ENCODE measurements at places on chromosomes 1 and 21. TPM values are rescaled to one million over a fixed set of nuclear protein-coding genes. Genes with fewer than 3 reads are reported as not detected.

PCSK9 gene
- 2.2 TPM for total RNA-seq

KLHDC7A gene
- total RNA-seq = not detected

HTR1D gene
- total RNA-seq = 1.6 TPM

RAB25 gene
- total RNA-seq = not detected

TMPRSS15 gene
- total RNA-seq = 1.3 TPM

SPRR2F gene
- total RNA-seq = not detected

DNA sequence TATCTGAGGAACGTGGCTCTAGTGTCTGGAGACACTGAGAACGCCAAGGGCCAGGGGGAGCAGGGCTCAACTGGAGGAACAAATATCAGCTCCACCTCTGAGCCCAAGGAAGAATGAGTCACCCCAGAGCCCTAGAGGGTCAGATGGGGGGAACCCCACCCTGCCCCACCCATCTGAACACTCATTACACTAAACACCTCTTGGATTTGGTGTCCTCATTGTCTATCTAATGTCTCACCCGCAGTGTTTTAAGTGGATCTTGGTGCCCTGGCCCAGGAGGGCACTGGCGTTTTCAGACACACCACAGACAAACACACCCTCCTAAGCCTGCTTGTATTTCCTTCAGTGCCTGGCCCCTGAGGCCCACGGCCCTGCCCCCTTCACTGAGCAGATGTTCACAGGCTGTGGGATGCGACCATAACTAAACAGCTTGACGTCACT, 2.2 kb upstream of the FALEC start:
- DNase-seq = no peak
- peaks cover 18% of the 10 kb centered on the region for H3K4me1 ChIP-seq
- peaks cover 11% of the 10 kb centered on the region for H3K36me3 ChIP-seq

GRCh38 chr1:95230256-95230655, 3.8 kb upstream of the RWDD3 start:
- H3K27ac ChIP-seq = no peak overlapping the region
- H3K4me1 ChIP-seq = peaks cover 12% of the 10 kb centered on the region
- no peak for DNase-seq
- H3K36me3 ChIP-seq = no peaks in the 10 kb centered on the region
- peaks cover 45% of the 10 kb centered on the region for H3K27me3 ChIP-seq

DNA sequence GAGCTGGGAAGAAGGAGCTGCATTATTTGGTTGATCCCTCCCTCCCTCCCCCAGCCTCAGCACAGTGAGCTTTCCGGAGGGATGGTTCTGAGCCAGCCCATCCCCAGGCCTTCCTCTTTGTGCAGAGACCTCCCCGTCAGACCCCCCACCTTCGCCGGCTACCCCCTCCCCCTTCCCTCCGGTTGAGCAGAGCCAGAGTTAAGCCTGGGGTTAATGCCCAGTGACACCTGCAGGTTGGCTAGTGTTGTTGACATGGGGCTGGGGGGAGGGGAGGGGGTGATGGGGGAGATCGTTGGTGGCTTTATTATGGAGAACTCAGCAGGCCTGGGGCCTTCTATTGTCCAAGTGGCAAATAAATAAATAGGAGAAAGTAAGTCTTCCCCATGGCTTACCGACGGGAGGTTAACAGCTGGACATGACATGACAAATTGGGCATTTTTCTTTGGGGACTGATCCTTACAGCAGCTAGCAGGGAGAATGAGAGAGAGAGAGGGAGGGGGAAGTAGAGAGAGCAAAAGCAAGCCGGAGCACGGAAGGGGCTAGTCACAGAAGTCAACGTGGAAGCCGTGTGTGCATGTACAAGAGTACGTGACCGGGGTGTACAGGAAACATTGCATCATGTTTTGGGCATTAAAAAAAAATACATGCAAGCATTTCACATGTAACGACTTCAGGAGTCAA, 131.1 kb downstream of the TMEM53 start:
- H3K27me3 ChIP-seq = peaks cover 72% of the 10 kb centered on the region
- peaks cover 2% of the 10 kb centered on the region for H3K4me1 ChIP-seq
- no peak for DNase-seq
- no peak overlapping the region for H3K27ac ChIP-seq
- no peak overlapping the region for H3K4me3 ChIP-seq

DNA sequence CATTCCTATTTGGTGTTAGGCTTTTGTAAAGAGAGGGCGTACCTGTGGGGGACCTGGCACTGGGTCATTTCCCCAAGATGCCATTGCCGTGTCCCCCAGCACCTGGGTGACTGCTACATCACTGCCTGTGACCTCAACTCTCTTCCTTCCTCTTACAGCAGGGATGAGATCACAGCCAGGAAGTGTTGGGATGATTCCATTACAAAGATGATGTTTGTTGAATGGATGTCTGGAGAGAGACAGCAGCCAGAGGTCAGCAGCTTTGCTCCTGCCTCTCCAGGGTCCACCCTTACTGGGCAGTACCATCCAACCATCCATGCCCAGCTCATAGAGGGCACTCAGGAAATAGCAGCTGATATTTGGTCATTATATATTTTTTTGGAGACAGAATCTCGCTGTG, 35.1 kb downstream of the TMEM51 start:
- no peak overlapping the region for H3K4me3 ChIP-seq
- H3K27me3 ChIP-seq = peaks cover 13% of the 10 kb centered on the region
- no peak for DNase-seq
- H3K36me3 ChIP-seq = no peaks in the 10 kb centered on the region

DNA sequence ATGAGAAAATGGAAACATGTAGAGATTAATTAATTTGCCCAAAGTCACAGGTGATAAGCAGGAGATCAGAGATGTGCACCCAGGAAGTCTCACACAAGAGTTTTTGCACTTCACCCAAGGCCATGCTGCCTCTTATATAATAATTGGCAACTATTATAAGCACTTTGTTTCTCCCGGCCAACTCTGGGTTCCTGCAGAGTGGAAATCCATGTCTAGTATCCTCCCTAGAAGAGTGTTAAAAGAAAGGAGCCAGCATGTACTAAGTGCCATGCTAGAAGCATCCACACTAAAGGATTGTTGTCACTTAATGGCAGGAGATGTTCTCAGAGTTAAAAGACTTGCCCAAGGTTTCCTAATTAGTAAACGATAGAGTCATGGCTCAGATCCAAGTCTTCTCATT, 470.3 kb downstream of the OMA1 start:
- no peak overlapping the region for H3K4me3 ChIP-seq
- H3K4me1 ChIP-seq = no peaks in the 10 kb centered on the region
- H3K36me3 ChIP-seq = no peaks in the 10 kb centered on the region
- no peak overlapping the region for H3K27ac ChIP-seq
- H3K27me3 ChIP-seq = no peaks in the 10 kb centered on the region

GRCh38 chr1:228276174-228276831, 68.5 kb downstream of the OBSCN start:
- H3K27ac ChIP-seq = no peak overlapping the region
- peak; percentile 78 for DNase-seq
- H3K4me1 ChIP-seq = no peaks in the 10 kb centered on the region
- peak overlapping the region; percentile 75 for H3K4me3 ChIP-seq

- no peak overlapping the region for H3K27ac ChIP-seq
- peak; percentile 87 for DNase-seq
- H3K27me3 ChIP-seq = peaks cover 83% of the 10 kb centered on the region
Observed at GRCh38 chr1:158177700-158178450, 2.8 kb upstream of the CD1D start.

DNA sequence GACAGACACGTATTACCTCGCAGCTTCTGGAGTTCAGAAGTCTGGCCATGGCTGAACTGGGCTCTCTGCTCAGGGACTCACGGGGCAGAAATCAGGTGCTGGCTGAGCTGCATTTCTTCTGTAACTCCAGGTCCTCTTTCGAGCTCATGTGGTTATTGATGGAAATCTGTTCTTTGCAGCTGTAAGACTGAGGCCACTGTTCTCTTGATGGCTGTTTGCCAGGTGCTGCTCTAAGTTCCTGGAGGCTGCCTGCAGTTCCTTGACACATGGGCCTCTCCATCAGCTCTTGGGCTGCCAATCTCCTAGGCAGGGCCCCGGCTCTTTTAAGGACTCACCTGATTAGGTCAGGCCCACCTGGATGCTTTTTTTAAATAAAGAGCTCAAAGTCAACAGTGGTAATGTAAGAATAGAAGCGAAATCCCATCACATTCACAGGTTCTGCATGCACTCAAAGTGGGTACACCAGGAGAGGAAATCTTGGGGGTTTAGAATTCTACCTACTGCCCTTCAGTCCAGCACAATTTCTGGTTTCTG, 139.1 kb downstream of the KAZN start:
- H3K27ac ChIP-seq = no peak overlapping the region
- H3K27me3 ChIP-seq = peaks cover 7% of the 10 kb centered on the region
- no peak overlapping the region for H3K4me3 ChIP-seq
- peaks cover 19% of the 10 kb centered on the region for H3K4me1 ChIP-seq

GRCh38 chr1:43204394-43204793, 32.3 kb downstream of the CFAP57 start:
- H3K4me3 ChIP-seq = no peak overlapping the region
- no peak for DNase-seq
- H3K36me3 ChIP-seq = no peaks in the 10 kb centered on the region
- H3K4me1 ChIP-seq = peaks cover 39% of the 10 kb centered on the region
- H3K27ac ChIP-seq = peak overlapping the region; percentile 8

DNA sequence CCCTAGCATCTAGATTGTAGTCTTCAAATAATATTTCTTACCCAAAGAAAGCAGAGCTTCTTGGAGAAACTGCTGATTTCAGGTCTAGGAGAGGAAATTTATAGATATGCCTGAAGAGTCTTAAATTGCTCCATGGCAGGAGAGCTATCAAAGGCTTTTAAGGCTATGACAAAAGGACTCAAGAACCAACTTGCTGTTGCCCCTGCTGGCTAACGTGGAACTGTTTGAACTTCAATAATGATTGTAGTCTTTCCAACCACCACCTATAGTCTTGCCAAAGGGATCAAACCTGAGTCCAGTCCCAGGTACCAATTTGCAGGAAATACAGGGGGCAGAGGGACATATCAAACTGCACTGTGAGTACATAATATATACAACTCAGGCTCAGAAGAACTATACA, 336.2 kb upstream of the ESRRG start:
- H3K36me3 ChIP-seq = no peaks in the 10 kb centered on the region
- no peak overlapping the region for H3K27ac ChIP-seq
- no peaks in the 10 kb centered on the region for H3K27me3 ChIP-seq
- no peak overlapping the region for H3K4me3 ChIP-seq

GRCh38 chr1:89516055-89516454, 8.6 kb upstream of the LRRC8B start:
- no peak overlapping the region for H3K27ac ChIP-seq
- no peak for DNase-seq
- H3K4me1 ChIP-seq = peaks cover 2% of the 10 kb centered on the region
- H3K36me3 ChIP-seq = no peaks in the 10 kb centered on the region

DNA sequence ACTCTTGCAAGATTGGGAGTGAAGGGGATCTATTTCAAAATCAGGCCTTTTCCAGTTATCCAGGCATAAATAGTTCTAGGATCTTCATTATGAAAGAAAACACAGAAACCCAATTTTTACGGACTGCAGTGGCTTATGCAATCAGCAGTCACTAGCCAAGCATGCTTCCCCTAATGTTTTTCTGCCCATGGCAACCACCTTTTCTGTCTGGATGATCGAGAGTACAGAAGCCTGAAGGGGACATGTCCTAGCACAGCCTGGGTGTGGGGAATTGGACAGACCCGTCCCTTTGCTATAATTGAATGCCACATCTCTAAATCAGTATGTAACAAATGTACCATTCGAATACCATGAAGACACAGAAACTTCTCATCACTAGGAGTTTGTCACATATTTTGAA, 29.8 kb upstream of the NCAM2 start:
- no peaks in the 10 kb centered on the region for H3K36me3 ChIP-seq
- no peaks in the 10 kb centered on the region for H3K27me3 ChIP-seq
- H3K27ac ChIP-seq = peak overlapping the region; percentile 39
- H3K4me1 ChIP-seq = peaks cover 35% of the 10 kb centered on the region
- DNase-seq = no peak

GRCh38 chr1:29633771-29634170, 397.4 kb downstream of the PTPRU start:
- H3K27me3 ChIP-seq = no peaks in the 10 kb centered on the region
- peaks cover 22% of the 10 kb centered on the region for H3K4me1 ChIP-seq
- no peak overlapping the region for H3K27ac ChIP-seq
